Umbilical cord (tissue), 2 donors: ENCODE measurements at places on chromosomes 7 and 10. TPM values are rescaled to one million over a fixed set of nuclear protein-coding genes. Genes with fewer than 3 reads are reported as not detected.

ZWINT gene
- total RNA-seq: 6.3 TPM

FFAR4 gene
- 0.96 TPM for total RNA-seq

UTF1 gene
- not detected for total RNA-seq

ABCB1 gene
- total RNA-seq: 8.7 TPM

AASS gene
- total RNA-seq: 46.5 TPM

COA1 gene
- 64.8 TPM for total RNA-seq

SLC13A4 gene
- 6.5 TPM for total RNA-seq

EN2 gene
- total RNA-seq: 2.6 TPM

ARHGAP22 gene
- 10.4 TPM for total RNA-seq

PSMC2 gene
- total RNA-seq: 60.9 TPM
